D341Med (cell line): ENCODE measurements at places on chromosomes 6 and 20.

DNA sequence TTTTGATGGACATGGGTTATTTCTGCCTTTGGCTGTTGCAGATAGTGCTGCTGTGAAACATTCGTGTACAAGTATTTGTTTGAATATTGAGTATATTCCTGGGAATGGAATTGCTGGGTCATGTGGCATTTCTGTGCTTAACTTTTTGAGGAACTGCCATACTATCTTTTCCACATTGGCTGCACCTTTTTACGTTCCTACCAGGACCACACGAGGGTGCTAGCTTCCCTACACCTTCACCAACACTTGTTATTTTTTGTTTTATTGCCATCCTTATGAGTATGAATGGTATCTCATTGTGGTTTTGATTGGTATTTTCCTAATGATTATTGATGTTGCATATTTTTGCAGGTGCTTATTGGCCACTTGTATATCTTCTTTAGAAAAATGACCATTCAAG lies 47.8 kb upstream of the PLCG1 start:
- no peak for DNase-seq

DNA sequence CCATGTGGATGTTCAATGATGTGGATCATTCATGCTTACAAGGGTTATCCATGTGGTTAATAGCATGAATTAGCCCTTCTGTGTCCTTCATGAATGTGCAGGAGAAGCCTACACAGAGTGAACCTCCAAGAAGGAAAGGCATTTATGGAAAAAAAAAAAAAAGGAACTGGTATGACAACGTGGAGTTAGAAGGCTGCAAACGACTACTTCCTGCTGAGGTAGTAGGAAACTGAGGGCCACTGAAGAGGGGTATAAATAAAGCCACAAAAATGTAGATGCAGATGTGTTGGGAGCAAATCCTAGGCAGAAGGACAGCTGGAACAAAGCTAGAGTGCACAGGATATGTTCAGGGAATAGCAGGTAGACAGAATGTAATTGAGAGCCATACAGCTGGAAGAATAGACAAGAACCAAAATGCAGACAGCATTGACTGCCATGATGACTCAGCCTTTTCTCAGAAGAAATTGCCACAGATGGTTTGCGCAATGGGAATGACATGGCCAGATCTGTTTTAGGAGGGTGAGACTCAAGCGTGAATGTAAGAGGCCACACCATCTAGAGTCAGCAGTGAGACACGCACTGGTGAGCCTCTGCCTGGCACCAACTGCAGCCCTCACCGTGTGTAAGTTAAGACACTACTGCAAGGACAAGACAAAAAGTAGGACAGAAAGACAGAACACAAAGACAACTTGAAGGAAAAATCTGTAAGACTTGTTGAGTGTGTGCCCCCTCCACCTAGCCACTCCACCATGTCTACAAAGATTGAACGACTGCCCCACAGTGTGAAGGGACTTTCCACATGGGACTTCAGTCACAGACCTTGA lies 79.8 kb downstream of the KIF13A start:
- DNase-seq = no peak

DNA sequence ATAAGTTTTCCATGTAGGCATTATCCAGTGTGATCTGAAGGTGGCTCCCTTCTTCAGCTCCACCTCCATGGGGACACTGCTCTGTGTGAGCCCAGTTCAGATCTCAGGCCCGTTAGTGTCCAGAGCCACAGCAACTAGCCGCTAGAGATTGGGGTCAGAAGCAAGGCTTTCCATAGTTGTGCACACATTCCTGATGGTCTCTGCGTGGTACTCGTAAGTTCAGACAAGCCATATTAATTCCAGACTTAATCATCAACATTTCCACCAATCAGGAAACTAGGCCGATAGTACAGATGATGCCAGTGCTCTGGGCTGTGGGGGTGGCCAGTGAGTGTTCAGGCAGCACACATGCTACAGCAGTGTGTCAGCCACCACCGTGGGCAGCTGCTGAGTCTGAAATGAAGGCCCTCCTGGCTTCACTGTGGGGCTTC lies 17.5 kb upstream of the SYNCRIP start:
- no peak for DNase-seq

DNA sequence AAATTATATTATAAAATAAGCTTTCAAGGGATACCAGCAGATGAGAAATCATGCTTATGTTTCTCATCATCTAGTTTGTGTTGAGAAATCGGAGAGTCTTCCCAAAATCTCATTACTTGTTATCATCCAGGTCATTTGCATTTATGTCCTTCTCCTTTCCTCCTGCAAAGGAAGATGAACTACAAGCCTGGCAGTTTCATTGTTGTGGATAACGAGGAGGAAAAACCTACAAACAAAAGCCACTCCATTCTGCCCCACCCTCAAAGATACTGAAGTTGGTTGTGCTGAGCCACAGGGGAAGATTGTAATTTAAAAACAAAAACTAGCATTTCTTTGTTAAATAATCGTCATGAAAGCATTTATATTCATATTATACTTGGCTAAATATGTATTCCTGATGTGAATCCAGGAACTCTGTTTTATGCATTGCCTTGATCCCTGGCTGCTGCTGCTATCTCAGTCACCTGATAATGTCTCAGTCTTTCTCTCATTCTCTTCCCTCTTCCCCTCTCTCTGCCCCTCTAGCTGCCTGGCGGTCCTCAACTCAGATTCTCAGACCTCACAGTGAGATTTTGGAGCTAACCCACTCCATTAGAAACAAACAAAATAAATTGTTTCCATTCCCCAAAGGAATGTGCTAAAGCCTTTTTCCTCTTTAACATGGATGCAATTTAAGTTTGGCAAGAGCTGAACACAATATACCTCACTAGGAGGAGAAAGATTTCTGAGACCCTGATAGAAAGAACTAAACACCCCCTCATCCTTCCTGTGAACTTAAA lies 185.3 kb downstream of the ADAT2 start:
- no peak for DNase-seq

GRCh38 chr6:34531580-34532201 lies 24.4 kb downstream of the SPDEF start:
- DNase-seq = no peak

- DNase-seq = no peak
Measured at GRCh38 chr20:32761417-32761830, 761 bp upstream of the DNMT3B start.

DNA sequence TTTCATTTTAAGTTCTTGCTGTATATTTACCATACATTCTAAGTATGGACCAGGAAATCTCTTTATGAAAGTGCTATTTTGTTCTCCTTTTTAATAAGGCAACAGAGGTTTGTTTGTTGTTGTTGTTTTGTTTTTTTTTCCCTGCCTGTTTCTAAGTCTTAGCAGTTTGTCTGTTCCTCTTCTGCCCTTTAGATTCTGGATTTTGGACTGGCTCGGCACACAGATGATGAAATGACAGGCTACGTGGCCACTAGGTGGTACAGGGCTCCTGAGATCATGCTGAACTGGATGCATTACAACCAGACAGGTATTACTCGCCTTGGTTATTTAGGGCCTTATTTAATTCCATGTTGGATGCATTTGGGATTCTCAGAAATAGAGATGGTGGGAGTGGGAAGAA lies 48.0 kb downstream of the MAPK14 start:
- peak; percentile 44 for DNase-seq

DNA sequence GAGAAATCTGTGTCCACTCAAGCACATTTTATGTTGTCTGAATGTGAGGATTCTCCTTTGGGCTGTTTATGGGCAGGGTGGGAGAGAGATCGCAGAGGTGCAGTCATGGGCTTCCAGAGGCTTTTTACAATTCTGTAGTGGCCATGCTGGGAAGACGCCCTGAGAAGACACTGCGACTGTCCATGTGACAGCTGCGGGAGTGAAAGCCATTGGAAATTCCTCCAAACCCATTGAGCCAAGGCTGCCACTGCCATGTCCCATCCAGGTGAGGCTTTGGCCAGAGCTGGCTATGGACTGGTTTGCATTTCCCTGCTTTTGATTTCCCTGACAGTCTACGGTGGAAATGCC lies 216.9 kb upstream of the ECI2 start:
- no peak for DNase-seq

- DNase-seq = no peak
Measured at GRCh38 chr6:134738211-134738885, 211.6 kb downstream of the ALDH8A1 start.

DNA sequence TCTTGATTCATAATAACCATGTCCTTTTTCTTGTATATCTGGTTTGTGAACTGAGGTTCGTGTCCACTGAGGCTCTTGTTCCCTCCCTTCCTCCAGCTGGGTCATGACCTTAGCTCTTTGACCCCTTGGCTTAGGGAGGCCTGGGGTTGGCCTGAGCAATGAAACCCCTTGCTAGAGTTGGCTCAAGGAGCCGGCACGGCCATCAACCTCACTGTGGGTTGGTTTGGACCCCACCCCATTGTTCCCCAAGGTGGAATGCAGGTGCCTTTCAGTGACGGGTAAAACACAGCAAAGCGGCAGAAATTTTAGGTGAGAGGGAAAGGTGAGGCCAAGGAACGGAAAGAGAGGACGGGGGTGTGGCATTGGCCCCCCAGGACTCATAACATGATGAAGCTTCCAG lies 44.5 kb upstream of the PHACTR3 start:
- DNase-seq = no peak

DNA sequence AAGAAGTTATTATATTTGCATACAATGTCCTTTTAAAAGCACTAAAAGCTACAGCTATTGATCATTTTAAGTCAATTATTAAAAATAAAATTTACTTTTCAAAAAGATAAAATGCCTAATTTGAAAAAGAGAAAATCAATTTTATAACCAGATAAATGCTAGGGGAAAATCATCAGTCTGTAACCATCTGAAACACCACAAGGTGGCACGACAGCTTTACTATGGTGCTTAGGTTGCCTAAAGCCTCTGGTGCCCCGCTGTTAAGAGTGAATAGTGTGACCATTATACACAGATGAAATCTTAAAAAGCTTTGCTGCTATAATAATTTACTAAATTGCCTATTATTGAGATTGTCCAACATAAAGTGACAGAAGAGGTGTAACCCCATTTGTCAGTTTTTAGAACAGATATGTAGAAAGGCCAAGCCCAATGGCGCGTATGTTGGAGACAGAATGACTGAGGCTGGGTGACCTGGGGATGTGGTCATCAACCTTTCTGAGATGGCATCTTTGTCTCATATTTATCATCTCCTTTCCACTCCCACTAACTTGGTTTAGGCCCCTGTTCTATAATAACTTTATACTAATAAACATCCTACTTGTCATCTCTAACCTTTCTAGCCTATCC lies 100.8 kb downstream of the MOXD1 start:
- peak; percentile 52 for DNase-seq

DNA sequence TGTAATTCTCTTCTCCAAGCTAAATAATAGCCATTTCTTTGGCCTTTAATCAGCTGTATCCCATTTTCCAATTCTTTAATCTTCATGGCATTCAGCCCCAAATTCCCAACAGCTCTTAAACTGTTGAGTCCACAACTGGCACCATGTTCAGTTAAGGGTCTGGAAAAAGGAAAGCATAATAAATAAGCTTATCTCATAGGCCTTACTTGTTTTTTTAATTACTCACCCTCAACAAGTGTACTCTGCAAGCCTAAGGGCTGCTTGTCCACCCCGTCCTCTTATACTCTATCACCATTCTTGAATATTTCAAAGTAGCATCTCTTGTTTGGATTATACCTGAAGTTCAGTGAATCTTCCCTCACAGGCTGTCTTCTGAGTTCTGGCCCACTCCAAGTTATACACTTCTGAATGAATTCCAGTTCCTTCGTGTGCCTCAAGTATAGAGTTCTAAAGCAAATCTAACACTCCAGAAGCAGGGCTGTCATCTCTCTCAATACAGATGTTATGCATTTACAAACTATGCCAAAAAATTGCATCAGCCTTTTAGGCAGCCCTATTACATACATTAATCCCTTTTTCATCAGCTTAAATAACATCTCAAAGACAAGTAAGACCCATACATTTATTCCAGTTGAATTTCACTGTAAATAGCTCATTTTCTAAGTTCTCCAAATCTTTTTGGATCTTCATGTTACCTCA lies 98.7 kb downstream of the COL21A1 start:
- no peak for DNase-seq

GRCh38 chr6:155493026-155493693 lies 37.5 kb upstream of the NOX3 start:
- DNase-seq = no peak

- DNase-seq = no peak
Measured at GRCh38 chr20:35714127-35714526, 14.9 kb downstream of the ROMO1 start.
